Lung microvascular endothelial cell (primary cell): ENCODE measurements at places on chromosomes 2 and 18. TPM values are rescaled to one million over a fixed set of nuclear protein-coding genes. Genes with fewer than 3 reads are reported as not detected.

Gene PTPRN
- total RNA-seq = not detected in 2 replicates

Gene TWIST2
- 0.20 and 0.44 TPM in 2 replicates for total RNA-seq

Gene LYG2
- total RNA-seq = not detected in 2 replicates

Gene TMEM247
- total RNA-seq = not detected in 2 replicates

Gene LINC00305
- total RNA-seq = 0.20 and 0.87 TPM in 2 replicates

Gene KCNE4
- total RNA-seq = under 0.01 TPM in 2 replicates
